ENCODE measurements at places on chromosomes 5 and 9. TPM values are rescaled to one million over a fixed set of nuclear protein-coding genes. Genes with fewer than 3 reads are reported as not detected.

ABLIM3 gene
- total RNA-seq: 7.7 TPM

GPX3 gene
- total RNA-seq: 35.2 TPM

FRRS1L gene
- total RNA-seq: 0.09 TPM

RUSC2 gene
- total RNA-seq: 17.8 TPM

SLC25A2 gene
- total RNA-seq: 0.18 TPM

EGFL7 gene
- total RNA-seq: 15.6 TPM

ADRA1B gene
- 0.14 TPM for total RNA-seq

TMEM203 gene
- 37.7 TPM for total RNA-seq

ACER2 gene
- 1.3 TPM for total RNA-seq

REEP5 gene
- total RNA-seq: 54.1 TPM

PCDHGC4 gene
- total RNA-seq: 1.7 TPM

PTGDS gene
- 2.3 TPM for total RNA-seq

SLC36A3 gene
- not detected for total RNA-seq

ATP10B gene
- 0.14 TPM for total RNA-seq

ANKRD31 gene
- 0.14 TPM for total RNA-seq

FBP2 gene
- not detected for total RNA-seq

ALDH7A1 gene
- total RNA-seq: 49.3 TPM

SLC35A4 gene
- total RNA-seq: 14.9 TPM

All from smooth muscle cell of bladder (primary cell).